Activated CD8-positive, alpha-beta memory T cell treated with anti-CD3 and anti-CD28 coated beads for 1 hour (primary cell): ENCODE measurements at places on chromosomes 4 and X.
A peak's percentile ranks its signal among the peaks of the same experiment; 100 is the strongest.

- DNase-seq, result no peak
Measured at GRCh38 chr4:98641376-98641775, 17.0 kb downstream of the TSPAN5 start.

DNA sequence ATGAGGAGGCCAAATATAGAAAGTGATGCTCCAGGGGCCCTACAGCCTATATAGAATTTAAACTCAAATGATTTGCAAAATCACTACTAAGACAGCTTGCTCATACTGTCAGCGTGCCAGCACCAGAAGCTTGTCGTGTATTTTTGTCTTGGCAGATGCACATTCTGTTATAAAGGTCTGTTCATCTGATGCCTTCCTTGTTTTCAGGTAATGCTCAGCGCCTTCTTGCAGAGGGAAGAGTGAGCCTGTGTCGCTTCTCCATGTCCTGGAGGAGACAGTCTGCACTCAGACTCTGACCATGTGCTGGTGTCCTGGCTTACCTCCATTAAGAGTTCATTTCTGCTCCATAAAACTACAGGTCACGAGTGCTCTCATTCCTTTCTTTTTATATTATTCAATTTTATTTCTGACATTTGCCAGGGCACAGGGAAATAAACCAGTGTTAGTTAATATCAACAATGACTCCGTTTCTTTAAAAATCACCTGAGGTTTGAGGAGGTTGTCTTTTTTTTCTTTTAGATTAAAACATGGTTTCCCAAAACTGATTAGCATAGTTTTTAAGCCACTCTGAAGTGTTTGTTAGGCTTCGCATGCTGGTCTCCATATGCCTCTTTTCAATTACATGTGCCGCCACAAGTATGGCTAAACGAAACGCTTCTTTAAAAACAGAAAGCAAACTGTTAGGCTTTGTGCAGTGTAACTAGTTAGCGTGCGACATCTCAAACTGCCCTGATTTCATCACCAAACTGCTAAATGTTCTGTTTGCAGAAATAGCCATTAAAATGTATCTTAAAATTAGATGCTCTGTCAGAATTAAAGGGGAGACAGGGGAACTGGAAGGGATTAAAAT, 215.2 kb upstream of the GK2 start:
- no peak for DNase-seq

GRCh38 chr4:150256225-150256620, 178.0 kb downstream of the DCLK2 start:
- no peak for DNase-seq

GRCh38 chr4:127965803-127966175, 583 bp downstream of the ABHD18 start:
- peak; percentile 58 for DNase-seq

DNA sequence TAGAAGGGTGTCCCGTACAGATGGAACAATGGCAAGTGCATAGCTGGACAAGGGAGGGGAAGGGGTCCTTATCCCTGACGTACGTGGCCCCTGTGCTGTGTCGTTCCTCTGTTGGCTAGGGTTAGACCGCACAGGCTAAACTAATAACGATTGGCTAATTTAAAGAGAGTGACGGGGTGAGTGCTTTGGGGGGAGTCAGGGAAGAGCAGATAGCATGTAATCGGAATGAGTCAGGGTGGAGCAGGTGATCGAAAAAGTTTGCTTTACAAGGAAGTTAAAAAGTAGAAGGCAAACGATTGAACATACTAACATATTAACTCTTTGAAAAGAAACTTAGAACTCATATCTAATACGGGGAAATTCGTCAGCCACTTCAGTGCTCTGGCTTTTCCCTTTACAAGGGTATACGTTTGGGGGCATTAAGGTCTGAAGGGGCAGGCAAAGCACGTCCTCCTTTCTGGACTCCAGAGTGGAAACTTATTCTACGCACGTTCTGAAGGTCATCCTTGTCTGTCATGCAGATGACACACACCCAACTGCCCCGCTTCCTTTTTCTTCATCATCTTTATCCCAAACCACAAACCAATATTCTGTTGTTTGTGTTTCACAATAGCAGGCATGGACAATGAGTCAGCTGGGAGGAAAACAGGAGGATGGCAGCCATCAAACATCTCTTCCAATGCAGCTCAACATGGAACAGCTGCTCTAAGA, 10.2 kb upstream of the CRLF2 start:
- DNase-seq, result no peak

DNA sequence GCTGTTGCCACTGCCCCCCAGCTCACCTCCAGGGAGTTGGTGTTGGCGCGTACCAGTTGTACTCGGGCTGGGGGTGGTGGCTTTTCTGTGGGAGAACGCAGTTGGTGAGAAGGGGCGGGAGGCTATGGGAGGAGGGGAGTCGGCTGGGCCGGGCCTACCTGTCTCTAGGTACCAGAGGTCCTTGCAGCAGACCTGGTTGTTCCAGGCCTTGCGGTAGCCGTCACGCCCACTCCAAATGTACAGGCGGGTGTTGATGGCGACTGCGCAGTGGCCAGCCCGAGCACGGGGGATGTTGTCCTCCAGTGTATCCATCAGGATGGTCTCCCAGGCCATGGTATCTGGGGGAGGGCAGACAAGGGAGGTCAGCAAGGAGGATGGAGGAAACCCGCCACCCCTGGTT, 11.5 kb downstream of the HCFC1 start:
- no peak for DNase-seq

DNA sequence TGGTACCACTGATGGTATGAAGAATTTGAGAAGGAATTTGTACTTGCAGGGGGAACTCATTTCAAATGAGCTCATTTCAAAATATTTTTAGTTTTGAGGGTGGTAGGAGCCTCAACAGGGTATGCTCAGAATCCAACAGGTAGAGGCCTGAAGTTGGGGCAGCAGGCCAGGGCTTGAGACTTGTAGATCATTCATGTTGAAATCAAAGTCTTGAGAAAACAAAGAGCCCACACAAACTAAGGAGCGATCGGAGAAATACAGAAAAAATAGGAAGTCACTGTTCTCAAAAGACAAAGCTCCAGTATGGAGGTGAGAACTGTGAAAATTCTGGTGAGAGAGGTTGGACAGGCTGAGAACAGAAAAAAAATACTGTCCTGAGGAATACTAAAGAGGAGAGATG, 979 bp upstream of the SLC9A6 start:
- DNase-seq, result no peak

DNA sequence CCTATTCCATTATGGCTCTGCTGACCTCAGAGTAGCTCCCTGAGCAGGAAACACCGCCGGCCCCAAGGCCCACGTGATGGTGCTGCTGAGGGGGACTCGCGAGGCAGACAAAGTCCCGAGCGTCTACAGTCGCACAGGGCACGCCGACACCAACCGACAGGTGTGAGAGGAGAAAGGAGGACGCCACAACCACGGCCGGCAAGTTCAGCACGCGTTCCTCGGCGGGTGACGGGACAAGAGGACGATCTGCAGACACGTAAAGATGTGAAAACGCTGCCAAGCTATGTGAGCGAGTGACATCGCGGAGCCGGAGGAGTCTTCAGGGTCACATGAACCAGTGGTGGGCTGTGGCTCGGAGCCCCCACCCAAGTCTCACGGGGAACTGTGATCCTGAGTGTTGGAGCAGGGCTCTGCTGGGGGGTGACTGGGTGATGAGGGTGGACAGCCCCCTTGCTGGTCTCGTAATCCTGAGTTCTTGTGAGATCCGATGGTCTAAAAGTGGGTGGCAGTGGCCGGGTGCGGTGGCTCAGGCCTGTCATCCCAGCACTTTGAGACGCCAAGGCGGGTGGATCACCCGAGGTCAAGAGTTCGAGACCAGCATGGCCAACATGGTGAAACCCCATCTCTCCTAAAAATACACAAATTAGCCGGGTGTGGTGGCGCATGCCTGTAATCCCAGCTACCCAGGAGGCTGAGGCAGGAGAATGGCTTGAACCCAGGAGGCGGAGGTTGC, 34.0 kb downstream of the PPP2R3B start:
- DNase-seq, result no peak

DNA sequence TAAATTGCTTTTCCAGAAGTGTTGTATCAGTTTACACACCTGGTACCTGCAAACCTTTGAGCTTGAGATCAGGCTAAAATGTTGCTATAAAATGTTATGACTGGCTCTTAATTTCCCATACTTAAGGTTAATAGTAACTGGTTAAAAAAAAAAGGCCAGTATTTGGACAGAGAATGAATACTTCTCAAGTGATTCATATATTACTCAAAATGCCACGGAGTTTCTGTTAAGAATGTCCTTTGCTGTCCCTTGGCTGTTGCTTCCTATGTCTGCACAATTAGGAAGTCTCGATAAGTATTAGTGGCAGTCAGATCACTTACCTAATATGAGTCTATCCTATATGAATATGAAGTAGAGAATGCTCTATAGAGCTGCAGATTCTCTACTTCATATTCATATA, 232.2 kb upstream of the IGFBP7 start:
- DNase-seq, result no peak

- no peak for DNase-seq
Measured at GRCh38 chrX:78027798-78028197, 58.4 kb upstream of the PGAM4 start.

GRCh38 chr4:125398263-125399002, 83.7 kb downstream of the FAT4 start:
- DNase-seq, result no peak

DNA sequence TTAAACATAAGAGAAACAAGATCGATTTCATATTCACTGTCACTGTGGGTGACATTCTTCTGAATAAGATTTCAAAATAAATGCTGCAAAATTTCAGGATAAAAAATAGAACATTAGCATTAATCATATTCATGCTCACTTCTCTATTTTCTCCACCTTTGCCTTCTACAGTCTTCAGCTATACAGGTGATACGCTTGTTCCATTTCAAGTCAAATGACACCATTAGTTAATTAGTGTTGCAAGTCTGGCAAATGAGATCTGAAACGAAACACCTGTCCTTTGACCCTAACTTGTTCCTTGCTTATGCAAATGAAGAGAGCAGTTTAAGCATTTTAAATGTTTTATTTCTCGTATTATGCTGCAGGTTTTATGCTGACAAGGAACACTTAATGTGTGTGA, 667.5 kb upstream of the MAGEB2 start:
- DNase-seq, result no peak

DNA sequence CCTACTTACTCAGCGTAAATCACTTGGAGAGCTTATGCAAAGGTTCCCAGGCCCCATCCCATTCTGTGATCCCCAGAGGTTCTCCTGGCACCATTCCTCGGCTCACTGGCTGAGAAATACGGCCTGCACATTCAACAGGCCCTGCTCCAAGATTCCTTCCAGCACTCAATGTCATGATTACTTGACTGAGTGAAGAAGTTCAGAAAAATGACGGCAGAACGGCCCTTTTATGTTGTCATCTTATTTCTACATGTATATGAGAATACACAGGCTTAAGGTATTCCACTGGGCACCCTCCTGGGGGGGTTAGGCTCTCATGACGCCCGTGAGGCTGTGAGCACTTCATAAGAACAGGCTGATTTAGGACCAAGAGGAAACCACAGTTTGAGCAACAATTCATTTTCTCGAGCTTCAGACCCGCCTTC, 190.6 kb downstream of the NSUN7 start:
- DNase-seq, result no peak

DNA sequence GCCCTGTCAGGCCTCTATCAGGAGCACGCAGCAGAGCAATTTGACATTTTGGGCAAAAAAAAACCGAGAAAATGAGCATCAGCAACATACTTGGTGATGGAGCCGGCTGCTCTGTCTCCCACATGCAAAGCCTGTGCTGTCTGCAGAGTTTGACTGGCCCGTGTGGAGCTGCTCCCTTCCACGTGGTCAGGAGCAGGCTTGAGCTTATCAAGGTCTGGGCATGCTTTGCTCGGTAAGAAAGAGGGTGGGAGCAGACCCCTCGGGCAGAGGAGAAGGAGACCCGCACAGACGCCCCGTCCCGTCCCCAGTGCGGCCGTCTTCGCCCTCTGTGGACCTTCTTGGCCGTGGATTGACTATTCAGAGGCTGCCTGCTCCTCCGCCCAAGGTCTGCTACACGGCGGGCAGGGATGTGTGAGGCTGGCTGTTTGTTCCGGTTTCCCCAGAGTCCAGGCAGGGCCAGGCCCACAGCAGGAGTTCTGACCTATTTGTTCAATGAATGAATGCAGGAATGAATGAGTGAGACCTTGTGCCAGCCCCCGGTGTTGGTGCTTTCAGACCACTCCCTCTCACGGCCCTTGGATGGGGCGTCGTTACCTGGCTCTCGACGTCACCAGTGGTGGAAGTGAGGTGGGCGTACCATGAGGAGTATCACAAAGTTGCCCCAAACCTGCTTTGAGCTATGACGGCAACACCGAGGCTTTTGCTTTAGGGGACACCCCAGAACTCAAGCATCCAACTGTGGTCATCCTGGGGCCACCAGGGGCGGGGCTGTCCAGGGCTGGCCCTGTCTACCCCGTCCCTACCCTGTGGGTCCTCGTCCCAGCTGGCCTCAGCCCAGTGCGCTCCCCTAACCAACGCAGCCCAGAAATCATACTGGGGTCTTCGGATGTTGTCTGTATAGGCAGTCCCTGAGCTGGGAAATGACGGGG, 54.7 kb upstream of the ADRA2C start:
- DNase-seq, result no peak

DNA sequence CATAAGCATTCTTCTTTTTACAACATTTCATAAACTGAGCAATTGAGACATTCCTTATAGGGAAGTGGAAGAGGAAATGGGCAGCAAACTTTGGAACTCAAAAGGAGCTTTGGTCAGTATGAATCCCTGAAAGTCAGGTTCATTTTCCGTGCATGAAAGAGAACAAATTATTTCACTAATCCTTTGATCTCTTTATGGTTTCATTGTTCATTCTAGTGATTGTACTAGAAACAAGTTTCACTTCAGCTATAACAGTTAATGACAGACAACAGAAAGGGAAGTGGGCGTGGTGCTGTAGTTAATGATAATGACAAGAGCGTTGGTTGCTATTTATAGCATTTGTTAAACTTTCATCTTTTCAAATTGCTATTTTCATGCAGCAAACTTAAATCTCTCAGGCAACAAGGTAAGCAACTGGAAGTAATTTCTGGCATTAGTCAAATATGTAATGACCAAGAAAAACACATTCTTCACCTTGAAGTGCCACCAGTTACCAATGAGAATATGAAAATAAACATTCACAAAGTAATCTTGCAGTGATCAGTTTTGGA, 98.4 kb downstream of the AREG start:
- DNase-seq, result no peak

GRCh38 chrX:30990361-30990760, 81.5 kb downstream of the FTHL17 start:
- DNase-seq, result no peak

GRCh38 chrX:22686138-22686541, 313.6 kb upstream of the DDX53 start:
- no peak for DNase-seq

- DNase-seq, result peak; percentile 43
Measured at GRCh38 chr4:153573881-153574802, 108.0 kb downstream of the TMEM131L start.

DNA sequence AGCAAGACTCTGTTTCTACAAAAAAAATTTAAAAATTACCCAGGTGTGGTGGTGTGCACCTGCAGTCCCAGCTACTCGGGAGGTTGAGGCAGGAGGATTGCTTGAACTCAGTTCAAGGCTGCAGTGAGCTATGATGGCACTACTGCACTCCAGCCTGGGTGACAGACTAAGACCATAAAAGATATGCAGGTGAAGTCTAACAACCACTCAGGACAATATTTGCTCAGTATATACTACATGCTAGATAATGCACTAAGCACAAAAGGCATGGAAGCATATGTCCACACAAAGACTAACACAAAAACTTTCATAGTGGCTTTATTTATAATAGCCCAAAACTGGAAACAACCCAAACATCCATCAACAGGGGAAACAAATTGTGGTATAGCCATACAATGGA, 57.7 kb upstream of the TXK start:
- no peak for DNase-seq

GRCh38 chr4:34091451-34091850, 2152.9 kb downstream of the ARAP2 start:
- no peak for DNase-seq
